HFFc6 (cell line): ENCODE measurements at places on chromosomes 5 and 9. TPM values are rescaled to one million over a fixed set of nuclear protein-coding genes. Genes with fewer than 3 reads are reported as not detected.

DNA sequence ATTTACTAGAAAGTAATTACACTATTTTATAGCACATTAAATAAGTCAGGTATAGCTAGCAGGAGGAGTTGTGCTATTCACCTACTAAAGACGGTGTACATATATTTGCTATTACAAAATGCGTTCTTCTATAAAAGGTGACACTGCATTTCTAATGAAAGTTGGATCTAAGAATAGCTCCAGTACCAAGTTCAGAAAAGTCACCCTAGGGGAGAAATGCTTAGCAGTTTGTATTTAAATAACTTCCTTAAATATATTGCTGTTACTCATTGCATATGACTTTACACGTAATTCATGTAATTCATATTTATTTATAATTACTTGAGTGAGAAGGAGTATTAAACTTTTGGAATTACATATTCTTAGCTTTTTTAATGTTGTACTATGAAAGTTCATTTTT lies 7.0 kb upstream of the SUB1 start:
- no peaks in the 10 kb centered on the region for H3K36me3 ChIP-seq
- no peak for DNase-seq
- no peak overlapping the region for H3K27ac ChIP-seq
- H3K4me1 ChIP-seq = peaks cover 21% of the 10 kb centered on the region

GRCh38 chr5:177445052-177445916 lies 1.3 kb upstream of the PRR7 start:
- peaks cover 24% of the 10 kb centered on the region for H3K4me1 ChIP-seq
- no peak for DNase-seq
- peak overlapping the region; percentile 77 for H3K4me3 ChIP-seq
- no peaks in the 10 kb centered on the region for H3K36me3 ChIP-seq

DNA sequence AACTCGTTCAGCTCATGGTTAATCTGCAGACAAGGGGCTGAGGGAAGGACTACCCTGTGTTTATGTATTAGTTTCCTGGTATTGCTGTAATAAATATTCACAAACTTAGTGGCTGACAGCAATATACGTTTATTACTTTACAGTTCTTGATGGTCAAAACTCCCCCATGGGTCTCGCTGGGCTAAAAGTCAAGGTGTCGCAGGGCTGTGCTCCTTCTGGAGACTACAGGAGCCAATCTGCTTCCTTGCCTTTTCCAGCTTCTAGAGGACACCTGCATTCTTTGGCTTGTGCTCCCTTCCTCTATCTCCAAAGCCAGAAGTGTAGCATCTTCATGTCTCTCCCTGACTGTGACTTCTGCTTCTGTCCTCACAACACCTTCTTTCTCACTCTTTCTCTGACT lies 653.8 kb upstream of the RIOK2 start:
- no peaks in the 10 kb centered on the region for H3K36me3 ChIP-seq
- H3K27me3 ChIP-seq = peaks cover 19% of the 10 kb centered on the region
- no peak overlapping the region for H3K27ac ChIP-seq
- DNase-seq = no peak
- peaks cover 33% of the 10 kb centered on the region for H3K4me1 ChIP-seq
- no peak overlapping the region for H3K4me3 ChIP-seq

- no peak overlapping the region for H3K4me3 ChIP-seq
- no peaks in the 10 kb centered on the region; the same call in none of the 2 replicates for H3K27me3 ChIP-seq
- peaks cover 6% of the 10 kb centered on the region; the same call in 1 of the 2 replicates for H3K36me3 ChIP-seq
- H3K27ac ChIP-seq = no peak overlapping the region
- H3K4me1 ChIP-seq = no peaks in the 10 kb centered on the region
Observed at GRCh38 chr5:91797576-91797975, 414.5 kb upstream of the ARRDC3 start.

DNA sequence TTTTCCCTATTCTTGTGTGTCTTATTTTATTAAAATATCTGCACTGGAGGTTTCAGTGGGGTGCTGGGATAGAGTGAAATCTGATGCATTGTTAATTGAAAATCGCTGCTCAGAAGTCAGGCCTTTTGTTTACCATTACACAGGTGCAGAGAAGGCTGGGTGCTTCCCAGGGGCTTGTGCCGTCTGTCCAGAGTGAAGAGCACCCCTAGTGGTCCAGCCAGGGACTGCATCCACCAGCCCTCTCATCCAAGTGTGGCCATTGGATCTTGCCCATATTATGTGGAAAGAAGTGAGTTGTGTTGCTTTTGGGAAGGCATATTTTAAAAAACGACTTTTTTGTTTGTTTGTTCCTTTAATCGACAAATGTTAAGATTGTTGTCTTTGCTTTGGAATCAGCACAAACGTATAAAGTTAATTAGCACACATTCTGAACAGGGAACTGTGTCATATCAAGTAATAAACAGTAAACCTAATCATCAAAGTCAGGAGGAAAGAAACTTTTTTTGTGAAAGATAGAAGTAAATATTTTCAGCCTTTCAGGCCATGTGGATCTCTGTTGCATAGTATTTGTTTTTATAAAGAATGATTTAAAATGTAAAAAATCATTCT lies 315.6 kb downstream of the MTRR start:
- peaks cover 3% of the 10 kb centered on the region; the same call in 1 of the 2 replicates for H3K27me3 ChIP-seq
- no peaks in the 10 kb centered on the region for H3K4me1 ChIP-seq
- no peak for DNase-seq
- H3K36me3 ChIP-seq = no peaks in the 10 kb centered on the region

DNA sequence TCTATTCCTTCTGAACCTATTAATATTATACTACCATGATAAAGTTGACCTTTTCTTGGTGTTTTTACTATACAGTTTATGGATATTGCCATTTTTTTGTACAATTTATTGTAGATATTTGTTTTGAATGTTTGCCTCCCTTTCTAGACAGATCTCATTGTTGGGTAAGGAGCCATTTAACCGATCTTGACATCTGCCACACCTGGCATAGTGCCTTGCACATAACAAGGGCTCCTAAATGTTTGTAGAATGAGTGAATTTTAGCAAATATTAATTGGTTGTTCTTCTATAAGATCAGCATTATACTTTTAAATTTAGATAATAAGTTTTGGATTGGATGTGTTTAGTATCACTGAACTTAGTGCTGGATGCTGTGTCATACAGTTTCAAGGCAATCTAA lies 175.3 kb downstream of the GDNF start:
- peaks cover 3% of the 10 kb centered on the region; the same call in 1 of the 2 replicates for H3K36me3 ChIP-seq
- no peak overlapping the region for H3K4me3 ChIP-seq
- H3K27ac ChIP-seq = no peak overlapping the region

GRCh38 chr9:100637787-100638186 lies 59.9 kb downstream of the CAVIN4 start:
- no peak overlapping the region for H3K27ac ChIP-seq
- DNase-seq = no peak
- H3K27me3 ChIP-seq = peaks cover 2% of the 10 kb centered on the region
- no peaks in the 10 kb centered on the region for H3K36me3 ChIP-seq
- H3K4me3 ChIP-seq = no peak overlapping the region

- no peak for DNase-seq
- H3K27me3 ChIP-seq = no peaks in the 10 kb centered on the region
- no peaks in the 10 kb centered on the region for H3K4me1 ChIP-seq
- no peak overlapping the region for H3K4me3 ChIP-seq
- no peak overlapping the region for H3K27ac ChIP-seq
Observed at GRCh38 chr5:100828071-100828897, 74.8 kb downstream of the ST8SIA4 start.

GRCh38 chr9:110115826-110116542 lies 92.0 kb downstream of the C9orf152 start:
- DNase-seq = peak; percentile 65
- H3K4me1 ChIP-seq = peaks cover 67% of the 10 kb centered on the region
- peaks cover 6% of the 10 kb centered on the region; the same call in 1 of the 2 replicates for H3K27me3 ChIP-seq
- peaks cover 28% of the 10 kb centered on the region for H3K36me3 ChIP-seq
- H3K4me3 ChIP-seq = peak overlapping the region; percentile 68

DNA sequence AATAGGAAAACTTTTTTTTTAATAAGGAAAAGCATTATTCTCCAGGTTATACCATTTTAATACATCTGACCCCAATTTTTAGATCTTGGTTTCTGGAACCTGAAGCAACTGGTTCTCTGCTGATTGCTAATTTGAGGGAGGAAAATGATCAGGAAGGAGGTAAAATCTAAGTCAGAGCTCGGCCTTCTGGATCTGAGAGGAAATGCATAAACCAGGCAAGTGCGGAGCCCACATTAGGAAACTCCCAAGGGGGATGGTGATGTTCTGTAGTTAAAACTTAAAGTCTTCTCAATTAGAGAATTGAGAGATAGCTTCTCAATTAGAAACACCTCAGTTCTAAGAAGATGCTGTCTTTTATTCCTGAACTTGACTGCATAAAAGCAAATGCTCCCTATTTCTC lies 113.5 kb downstream of the TSSK1B start:
- no peak overlapping the region for H3K4me3 ChIP-seq
- no peak overlapping the region for H3K27ac ChIP-seq
- DNase-seq = no peak
- no peaks in the 10 kb centered on the region for H3K4me1 ChIP-seq
- H3K36me3 ChIP-seq = no peaks in the 10 kb centered on the region

DNA sequence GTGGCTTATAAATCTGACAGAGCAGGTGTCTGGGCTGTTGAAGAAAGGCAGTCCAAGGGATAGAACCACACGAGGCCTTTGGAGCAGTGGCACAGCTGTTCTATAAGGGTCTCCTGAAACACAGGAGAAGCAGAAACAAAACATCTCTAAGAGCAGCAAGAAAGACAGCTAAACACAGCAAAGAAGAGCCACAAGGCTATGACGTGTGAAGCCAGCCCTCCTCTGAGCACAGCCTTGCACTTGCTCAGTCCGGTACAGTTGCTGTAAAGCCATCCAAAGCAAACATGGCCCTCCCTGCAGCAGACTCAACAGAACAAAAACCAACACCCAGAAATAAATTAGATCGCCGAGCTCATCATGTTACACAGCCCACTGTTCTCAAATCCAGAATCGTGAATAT lies 2.6 kb upstream of the GZMK start:
- peaks cover 1% of the 10 kb centered on the region; the same call in 1 of the 2 replicates for H3K27me3 ChIP-seq
- no peak overlapping the region for H3K27ac ChIP-seq
- H3K36me3 ChIP-seq = no peaks in the 10 kb centered on the region
- peaks cover 13% of the 10 kb centered on the region for H3K4me1 ChIP-seq

DNA sequence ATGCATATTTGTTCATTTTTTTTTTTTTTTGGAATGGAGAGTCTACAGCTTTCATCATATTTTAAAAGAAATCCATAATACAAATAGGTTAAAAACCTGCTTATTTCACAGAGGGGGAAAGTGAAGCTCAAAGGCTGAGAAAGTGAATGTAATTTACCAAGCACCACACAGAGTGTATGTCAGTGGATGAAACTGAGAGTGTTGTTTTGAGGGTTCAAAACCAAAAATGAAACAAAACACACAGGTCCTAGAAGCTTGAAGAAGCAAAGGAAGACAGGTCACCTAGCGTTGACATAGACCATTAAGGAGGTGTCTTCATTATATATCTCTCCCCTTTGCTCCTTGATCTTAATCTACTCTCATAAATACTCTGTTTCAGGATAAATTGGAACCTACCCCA lies 7.5 kb downstream of the NMUR2 start:
- DNase-seq = no peak
- H3K36me3 ChIP-seq = no peaks in the 10 kb centered on the region

DNA sequence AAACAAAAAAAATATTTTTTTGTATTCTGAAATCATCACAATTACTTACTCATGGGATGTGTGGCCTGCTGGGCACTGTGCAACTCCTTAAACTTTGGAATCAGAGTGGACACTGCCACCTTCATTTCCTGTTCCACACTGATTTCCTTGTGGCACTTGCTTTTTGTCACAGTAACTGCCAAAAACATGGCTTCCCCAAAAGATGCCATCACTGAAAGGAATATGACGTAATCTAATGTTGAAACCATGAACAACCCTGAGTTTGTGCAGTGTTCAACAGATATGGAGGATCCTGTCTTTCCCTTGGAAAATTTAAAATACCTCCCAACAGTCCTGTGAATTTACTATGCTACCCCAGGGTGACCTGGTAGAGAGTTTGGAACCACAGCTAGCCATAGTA lies 12.6 kb upstream of the IL12B start:
- H3K36me3 ChIP-seq = peaks cover 12% of the 10 kb centered on the region; the same call in 1 of the 2 replicates
- peaks cover 8% of the 10 kb centered on the region for H3K27me3 ChIP-seq
- H3K4me3 ChIP-seq = no peak overlapping the region

DNA sequence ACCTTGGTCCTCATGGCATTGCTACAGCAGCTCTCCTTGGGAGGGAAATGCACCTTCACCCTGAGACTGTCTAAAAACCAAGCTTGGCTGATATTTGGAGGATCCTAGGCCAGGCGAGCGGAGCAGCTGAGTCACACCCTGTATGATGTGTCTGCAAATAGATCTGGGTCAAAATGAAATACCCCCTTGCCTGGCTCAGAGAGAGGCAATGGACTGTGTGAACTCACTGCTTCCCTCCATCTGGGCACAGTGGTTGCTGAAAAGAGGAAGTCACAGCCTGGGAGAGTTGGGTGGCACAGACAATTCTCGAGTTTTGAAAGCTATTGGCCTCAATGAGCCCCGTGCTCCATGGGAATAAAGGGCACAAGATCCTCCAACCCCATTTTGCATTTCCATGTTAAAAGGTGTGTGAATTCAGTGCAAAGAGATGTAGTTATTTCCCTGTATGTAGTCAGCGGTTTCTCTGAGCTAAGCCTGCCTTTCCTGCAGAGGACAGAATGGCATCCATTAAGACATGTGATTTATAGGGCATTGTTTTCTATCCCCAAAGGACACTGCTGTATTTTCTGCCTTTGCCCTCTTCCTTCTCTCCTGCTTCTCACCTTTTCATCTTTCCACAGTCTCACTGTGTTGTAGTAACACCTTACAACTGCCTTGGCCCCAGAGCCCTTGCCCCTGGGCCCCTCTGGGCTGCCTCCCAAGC lies 177.2 kb downstream of the GADD45G start:
- H3K27me3 ChIP-seq = peaks cover 2% of the 10 kb centered on the region
- H3K27ac ChIP-seq = no peak overlapping the region
- no peak for DNase-seq
- H3K36me3 ChIP-seq = no peaks in the 10 kb centered on the region
- H3K4me3 ChIP-seq = no peak overlapping the region

DNA sequence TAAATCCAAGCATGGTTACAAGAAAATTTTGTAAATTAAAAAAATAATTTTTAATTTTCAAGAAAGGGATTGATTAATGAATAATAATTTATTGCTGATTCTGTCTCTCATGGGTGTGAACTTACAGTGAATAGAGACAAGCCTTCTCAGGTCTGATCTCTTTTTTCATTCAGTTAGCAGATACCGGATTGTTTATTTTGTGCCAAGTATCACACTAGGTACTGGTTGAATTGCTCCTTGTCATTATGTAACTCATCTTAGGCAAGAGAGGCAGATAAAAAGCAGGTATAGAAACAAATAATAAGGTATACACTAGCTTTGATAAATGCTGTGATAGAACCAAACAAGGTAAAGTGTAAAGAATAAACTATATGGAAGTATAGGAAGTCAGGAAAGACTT lies 283.3 kb downstream of the PJA2 start:
- H3K4me1 ChIP-seq = no peaks in the 10 kb centered on the region
- no peak overlapping the region for H3K27ac ChIP-seq
- DNase-seq = no peak
- no peaks in the 10 kb centered on the region; the same call in 1 of the 2 replicates for H3K27me3 ChIP-seq

Gene NR6A1
- 0.08 to 0.24 TPM (median 0.14 TPM) in 3 replicates for total RNA-seq

Gene GNA14
- total RNA-seq = not detected in 3 replicates

Gene SLF1
- total RNA-seq = 4.4 to 5.5 TPM (median 4.6 TPM) in 3 replicates

Gene MLANA
- total RNA-seq = not detected in 3 replicates

Gene PTPN3
- total RNA-seq = not detected in 3 replicates

Gene MYMK
- total RNA-seq = not detected in 2 replicates

Gene ADRB2
- total RNA-seq = 2.5 to 3.8 TPM (median 3.7 TPM) in 3 replicates

Gene LCN1
- total RNA-seq = not detected in 3 replicates

Gene SH3GL2
- total RNA-seq = 0.41 TPM in 1 of 3 replicates, not detected in the others
